NCI-H510A (cell line): ENCODE measurements at places on chromosomes 12 and 14.

DNA sequence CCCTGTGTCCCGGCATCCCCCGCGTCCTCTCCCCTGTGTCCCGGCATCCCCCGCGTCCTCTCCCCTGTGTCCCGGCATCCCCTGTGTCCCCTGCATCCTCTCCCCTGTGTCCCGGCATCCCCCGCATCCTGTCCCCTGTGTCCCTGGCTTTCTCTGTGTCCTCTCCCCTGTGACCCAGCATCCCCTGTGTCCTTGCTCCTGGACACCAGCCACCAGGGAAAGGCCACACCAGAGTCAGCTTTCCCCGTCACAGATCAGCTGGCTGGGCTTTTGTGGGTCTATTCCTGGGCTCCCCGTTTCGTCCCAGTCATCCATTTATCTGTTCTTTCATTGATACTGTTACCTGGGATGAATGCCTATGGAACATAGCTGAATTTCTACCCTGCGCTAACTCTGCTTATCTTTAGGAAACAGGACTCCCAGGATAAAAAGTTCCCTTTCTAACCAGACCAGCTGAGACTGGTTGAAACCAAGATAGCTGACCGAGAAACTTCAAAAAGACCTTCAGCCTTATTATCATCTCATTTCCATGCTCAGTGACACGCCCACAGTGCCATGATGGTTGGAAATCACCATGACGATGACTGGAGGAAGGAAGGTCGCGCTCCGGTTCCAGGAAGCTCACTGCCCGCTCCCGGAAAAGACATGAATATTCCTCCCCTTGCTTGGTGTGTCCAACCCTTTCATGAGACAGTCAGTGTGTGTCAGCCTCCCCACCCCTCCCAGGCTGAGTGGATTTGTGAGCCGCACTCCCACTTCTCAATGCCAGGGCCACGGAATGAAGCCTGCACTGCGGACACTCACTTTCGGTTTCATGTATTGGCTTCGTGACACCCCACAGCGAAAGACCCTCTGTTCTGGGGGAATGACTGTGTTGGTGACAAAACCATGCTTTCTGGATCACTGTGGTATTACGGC is 276.4 kb upstream of the SFSWAP start:
- DNase-seq, result no peak

GRCh38 chr12:115386946-115387345 is 703.0 kb upstream of the TBX3 start:
- no peak for DNase-seq

GRCh38 chr12:110741341-110742095 is 1.2 kb downstream of the PPP1CC start:
- DNase-seq, result no peak

DNA sequence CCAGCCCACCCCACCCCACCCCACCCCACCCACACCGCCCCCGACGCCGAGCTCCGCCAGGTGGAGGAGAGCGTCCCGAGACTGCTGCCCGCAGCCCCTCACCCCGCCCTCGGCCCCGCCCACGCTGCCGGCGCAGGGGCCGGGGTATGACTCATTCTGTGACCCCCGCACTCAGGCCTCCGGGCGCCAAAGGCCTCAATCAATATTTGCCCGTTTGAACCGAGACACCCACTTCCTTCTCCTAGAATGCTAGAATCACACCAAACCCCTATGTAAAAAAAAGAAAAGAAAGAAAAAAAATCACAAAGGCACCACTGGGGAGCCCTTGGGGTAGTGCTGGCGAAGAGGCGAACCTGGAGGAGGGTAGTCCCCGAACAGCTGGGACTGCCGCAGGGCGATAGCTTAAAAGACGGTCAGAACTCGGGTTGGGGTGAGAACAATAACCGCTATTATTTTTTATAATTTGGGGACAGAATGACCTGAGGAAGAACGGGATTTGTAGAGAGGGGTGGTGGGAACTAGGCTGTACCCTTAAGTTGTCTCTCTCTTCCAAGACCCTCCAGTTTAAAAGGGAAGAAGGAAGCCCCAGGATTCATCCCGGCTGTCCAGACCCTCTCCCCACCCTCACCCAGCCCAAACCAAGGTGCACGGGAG is 894 bp downstream of the KRT8 start:
- peak; percentile 78 for DNase-seq

- DNase-seq, result no peak
Measured at GRCh38 chr12:54004841-54005530, 3.8 kb upstream of the HOXC8 start.

- no peak for DNase-seq
Measured at GRCh38 chr14:64636980-64637429, 67.2 kb upstream of the PLEKHG3 start.

- no peak for DNase-seq
Measured at GRCh38 chr12:56258820-56259183, 618 bp upstream of the ANKRD52 start.

DNA sequence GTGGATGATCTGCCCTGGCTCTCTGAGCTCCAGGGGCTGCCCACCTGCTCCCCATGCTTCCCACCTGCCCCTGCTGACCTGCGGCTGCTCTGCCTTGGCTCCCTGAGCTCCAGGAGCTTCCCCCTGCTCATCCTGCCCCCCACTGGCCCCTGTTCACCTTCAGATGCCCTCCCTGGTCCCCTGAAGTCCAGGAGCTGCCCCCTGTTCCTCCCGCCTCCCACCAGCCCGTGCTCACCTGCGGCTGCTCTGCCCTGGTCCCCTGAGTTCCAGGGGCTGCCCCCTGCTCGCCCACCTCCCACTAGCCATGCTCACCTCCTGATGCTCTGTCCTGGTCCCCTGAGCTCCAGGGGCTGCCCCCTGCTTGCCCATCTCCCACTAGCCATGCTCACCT is 219.7 kb downstream of the TMEM121 start:
- DNase-seq, result no peak

DNA sequence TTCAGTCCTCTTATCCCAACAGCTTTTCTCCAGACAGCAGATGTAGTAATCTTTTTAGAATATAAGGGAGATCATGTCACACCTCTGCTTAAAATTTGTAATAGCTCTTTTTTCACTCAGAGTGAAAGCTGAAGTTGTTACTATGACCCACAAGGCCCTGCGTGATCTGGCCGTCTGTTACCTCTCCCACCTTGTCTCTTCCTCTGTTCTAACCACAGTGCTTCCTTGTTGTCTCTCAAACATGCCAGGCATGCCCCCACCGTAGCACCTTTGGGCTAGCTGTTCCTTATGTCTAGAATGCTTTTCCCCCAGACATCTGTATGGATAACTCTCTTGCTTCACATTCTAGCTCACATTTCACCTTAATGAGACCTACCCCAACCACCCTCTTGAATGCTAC is 6.5 kb downstream of the NECAP1 start:
- DNase-seq, result no peak

DNA sequence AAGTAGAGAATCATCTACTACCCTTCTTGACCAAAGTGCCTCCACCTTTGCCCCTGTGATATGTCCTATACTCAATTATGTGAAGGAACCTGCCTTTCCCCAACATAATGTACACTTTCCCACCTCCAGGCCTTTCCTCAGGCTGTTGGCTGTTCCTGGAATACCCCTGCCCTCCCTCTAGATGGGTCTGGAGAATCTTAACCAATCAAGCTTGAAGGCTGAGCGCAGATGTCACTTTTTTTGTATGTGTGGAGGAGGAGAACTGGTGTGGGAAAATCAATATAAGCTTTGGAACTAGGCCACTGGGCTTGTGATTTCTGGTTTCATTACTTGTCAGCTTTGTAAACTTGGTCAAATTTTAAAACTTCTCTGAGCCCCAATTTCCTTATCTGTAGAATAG is 4.7 kb downstream of the BMAL2 start:
- DNase-seq, result no peak

GRCh38 chr12:125518074-125518473 is 452.8 kb downstream of the AACS start:
- DNase-seq, result no peak

DNA sequence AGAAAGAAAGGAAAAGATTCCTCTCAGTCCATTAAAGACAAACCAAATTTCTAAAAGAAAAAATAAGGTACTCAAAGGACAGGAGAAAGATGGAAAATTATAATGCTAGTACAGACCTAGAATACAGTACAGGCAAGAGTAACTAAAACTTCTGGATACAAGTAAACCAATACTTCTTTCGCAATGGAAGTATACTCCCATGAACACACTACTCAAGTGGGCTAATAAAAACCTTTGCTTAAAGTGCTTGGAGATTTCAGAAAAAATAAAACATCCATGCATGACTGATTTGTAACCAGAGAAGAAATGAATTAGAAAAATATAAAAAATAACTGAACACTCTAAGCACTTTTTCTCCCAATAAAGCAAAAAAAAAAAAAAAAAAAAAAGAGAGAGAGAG is 3.5 kb downstream of the ZBTB25 start:
- DNase-seq, result no peak

- DNase-seq, result peak; percentile 82
Measured at GRCh38 chr12:104630230-104630670, 173.5 kb downstream of the CHST11 start.

- no peak for DNase-seq
Measured at GRCh38 chr12:50401500-50402081, 906 bp downstream of the LARP4 start.

DNA sequence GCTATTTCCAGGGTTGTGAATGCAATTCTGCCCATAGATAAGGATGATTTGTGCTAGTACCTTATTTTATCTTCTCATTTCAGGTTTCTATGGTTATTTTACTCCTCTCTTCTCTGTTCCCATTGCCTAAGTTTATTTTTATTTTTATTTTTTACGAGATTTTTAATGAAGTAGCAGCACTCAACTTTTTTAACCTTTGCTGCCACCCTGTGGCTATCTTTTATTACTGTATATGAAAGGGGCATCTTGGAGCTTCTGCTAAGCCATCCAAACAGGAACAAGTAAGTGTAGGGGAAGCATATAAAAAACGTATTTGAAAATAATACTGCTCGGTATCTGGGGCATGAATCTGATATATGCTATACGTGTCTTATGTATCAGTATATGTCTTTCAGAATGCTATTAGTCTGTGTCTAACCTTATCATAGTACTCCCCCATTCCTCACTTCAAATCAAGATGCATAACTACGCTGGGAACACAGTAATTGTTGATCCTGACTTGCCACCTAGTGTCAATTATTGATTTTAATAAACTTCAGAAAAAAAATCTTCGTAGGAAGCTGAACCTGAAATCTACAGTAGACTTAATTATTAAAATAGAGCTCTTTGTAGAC is 60.3 kb downstream of the KLRG1 start:
- DNase-seq, result no peak

DNA sequence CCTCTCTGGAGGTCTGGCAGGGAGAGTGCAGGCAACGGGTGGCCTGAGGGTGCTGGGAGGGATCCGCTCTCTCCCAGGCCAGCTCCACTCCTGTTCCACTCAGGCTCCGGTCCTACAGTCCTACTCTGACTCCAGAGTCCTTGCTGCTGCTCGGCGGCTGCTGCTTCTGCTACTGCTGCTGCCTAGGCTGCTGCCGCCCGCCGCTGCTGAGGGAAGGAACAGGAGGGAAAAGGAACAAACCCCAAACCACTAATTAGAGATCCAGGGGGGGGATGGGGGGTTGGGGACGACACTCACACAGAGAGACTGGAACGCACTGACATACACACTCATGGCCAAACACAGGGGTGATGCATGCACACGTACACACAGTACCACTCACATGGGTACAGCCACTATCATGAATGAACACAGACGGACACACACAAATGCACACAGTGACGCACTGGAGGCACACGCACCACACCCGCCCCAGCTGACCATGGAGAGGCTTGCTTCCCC is at the start of gene SP7:
SP7 (minus strand) TSS at position 174 of the 501 bp plus-strand sequence. CDS start 708 bp downstream, outside the sequence.
- DNase-seq, result no peak

DNA sequence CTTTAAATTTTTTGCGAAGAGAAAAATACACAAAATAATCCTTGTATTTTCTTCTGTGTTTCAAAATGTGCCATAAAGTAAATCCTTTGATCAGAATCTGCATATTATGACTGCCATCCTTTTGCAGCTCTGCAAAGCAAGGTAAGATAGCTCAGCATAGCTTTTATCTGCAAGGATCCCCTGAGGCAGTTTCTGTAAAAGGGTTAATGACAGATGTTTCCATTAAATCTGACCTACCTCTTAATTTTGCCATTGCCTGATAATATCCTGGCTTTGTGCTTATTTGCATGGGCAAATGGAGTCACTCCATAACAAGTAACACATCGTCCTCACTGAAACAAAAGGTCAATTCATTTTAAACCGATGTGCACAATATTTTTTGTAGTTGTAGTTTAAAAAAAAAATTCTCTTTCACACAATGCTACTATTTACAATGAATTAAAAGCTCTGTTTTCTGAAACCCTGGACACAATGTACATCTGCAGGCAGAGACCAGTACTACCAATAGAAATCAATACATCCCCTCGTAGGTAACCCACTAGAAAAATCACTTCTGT is 108.5 kb upstream of the SOX5 start:
- no peak for DNase-seq

- DNase-seq, result peak; percentile 61
Measured at GRCh38 chr12:12349711-12350665, at the start of gene MANSC1. Gene MANSC1, minus strand, starts transcription at chr12:12350242. Its CDS starts 6,928 bp downstream, at chr12:12343314.

- DNase-seq, result no peak
Measured at GRCh38 chr14:76305268-76305826, 70.6 kb upstream of the ESRRB start.

- DNase-seq, result no peak
Measured at GRCh38 chr12:112151766-112152541, 26.6 kb downstream of the TRAFD1 start.
